ENCODE measurements at places on chromosomes 5 and 9.

GRCh38 chr5:89901983-89902382, 507.6 kb downstream of the CETN3 start:
- peak; percentile 10 for DNase-seq

DNA sequence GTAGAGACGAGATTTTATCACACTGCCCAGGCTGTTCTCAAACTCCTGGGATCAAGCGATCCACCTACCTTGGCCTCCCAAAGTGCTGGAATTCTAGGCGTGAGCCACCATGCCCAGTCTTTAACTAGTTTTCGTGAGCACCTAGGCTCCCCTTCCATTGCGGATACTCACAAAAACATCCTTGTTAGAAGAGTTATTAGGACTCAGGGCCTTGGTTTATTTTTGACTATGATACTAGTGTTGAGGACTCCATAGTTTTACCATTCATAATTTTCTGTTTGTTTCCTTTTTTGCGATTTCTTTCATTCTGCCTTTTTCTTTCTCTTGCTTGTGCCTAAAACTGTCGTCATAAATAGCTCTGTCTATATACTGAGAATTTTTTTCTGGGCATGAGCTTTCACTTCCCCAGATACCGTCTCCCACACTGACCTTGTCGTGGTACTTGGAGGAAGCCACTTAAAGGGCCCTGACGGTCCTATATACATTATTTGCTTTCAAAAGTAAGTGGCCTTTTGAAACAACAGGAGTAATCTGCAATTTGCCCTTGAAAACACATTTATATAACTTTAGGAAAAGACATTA, 5.2 kb downstream of the F2R start:
- no peak for DNase-seq

DNA sequence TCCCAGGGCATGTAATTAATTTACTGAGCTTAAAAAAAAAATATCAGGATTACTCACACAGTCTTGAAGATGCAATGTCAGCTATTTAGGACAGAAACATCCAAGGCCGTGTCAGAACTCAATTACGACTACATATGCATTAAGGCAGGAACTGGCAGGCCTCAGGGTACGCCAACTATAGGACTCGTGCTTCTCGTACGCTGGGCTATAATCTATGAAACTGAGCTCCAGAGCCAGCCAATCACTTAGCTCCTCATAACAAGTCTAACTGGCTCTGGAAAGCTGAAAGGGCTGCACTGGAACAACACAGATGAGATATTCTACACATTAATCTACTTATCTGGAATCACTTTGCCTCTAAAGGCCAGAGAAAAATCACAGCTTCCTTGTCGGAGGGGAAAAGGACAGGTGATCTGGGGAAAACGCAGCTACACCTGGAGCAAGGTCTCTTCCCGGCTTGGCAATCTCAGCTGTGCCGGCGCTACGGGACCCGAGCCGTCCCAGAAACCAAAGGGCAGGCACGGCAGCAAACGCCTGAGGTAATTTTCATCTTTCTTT, 212.0 kb downstream of the DEPDC1B start:
- DNase-seq, result no peak

DNA sequence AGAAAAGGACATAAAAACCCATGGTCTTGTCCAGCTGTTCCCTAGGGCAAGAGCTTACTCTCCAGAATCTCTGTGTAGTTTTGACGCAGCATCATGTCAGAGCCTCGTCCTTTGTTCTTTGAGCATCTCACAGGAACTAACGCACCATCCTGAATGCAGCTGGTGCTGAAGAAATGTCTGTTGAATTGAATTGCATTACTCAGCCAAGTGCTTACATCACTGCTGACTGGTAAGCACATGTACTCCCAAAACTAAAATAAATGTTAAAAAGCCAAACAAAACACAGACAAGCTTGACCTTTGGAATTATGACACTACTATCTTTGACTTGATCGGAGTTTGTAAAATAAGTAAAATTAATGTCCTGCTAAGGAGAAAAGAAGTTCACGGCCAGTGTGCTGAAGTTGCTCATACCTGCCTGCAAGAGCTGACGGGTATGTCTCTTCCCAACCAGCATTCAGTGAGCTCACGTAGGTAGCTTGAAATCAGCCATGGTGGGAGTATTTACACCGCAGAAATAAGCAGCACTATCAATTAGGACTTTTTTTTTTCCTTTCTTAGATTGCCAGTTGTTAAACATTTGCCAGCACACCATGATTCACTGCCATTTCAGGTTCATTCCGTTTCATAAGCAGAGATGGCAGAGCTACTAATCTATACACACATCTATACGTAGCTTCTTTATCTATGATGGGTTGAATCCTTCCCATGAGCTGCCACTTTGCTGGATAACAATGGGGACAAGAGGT, 310.6 kb upstream of the MSX2 start:
- no peak for DNase-seq

- no peak for DNase-seq
These were observed 205.6 kb downstream of the GADD45G start for GRCh38 chr9:89810431-89810830.
